Fibroblast of pulmonary artery (primary cell): ENCODE measurements at places on chromosomes 13 and 19.

GRCh38 chr19:19613506-19613905, 5.0 kb downstream of the PBX4 start:
- no peak for DNase-seq

- no peak for DNase-seq
Observed at GRCh38 chr13:93811071-93811737, 584.6 kb downstream of the GPC6 start.

- DNase-seq: peak; percentile 88
Observed at GRCh38 chr13:24511019-24511815, 1.4 kb downstream of the PARP4 start.

- no peak for DNase-seq
Observed at GRCh38 chr13:79675931-79676660, 195.1 kb downstream of the NDFIP2 start.

GRCh38 chr13:30463787-30464495, 1.8 kb downstream of the HMGB1 start:
- DNase-seq: peak; percentile 69

DNA sequence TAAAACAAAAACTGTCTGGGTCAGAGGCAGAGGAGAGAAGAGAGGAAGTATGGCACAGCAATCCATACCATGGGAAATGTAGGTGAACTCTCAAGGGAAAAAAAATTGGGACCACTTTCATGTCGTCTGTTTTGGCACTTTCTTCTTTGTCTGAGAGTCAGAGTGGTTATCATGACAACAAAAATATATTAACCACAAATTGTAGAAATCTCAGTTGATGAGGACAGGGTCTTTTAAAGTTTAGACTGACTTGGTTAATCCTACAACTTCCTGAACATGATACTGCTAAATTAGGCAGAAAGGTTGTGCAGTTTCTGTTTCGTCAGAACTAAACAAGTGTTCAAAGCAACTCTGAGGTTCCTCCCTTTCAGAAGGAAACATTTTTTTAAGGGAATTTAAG, 15.2 kb downstream of the KLF5 start:
- DNase-seq: peak; percentile 17

DNA sequence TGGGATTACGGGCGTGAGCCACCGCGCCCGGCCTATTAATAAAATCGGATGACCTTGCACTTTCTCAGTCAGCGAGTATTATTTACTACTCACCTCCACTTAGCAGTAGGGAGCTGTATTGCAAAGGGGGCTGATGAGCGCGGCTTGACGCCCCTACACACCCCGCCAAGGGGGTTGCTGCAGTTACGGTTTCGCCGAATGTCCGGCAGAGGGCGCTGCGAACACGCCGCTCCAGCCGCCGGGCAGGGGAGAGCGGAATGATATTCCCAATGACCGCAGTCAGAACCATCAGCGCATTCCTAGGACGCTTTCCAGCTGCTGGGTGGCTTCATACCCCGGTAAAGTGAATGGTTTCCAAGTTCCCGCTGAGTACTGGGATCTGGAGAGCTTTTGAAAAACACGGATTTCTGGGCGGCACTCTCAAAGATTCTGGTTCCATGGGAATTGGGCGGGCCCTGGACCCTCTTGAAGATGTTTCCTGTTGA, 30.0 kb upstream of the TPT1 start:
- peak; percentile 88 for DNase-seq

- peak; percentile 77 for DNase-seq
Observed at GRCh38 chr19:49590971-49591730, at the start of gene PRR12. Gene PRR12, plus strand, starts transcription at chr19:49591182. Its CDS starts 473 bp downstream, at chr19:49591655.

- DNase-seq: no peak
Observed at GRCh38 chr19:41928221-41928683, at the start of gene ERFL. Gene ERFL, minus strand, starts transcription at chr19:41928449. Its CDS starts 15,530 bp downstream, at chr19:41912919.

DNA sequence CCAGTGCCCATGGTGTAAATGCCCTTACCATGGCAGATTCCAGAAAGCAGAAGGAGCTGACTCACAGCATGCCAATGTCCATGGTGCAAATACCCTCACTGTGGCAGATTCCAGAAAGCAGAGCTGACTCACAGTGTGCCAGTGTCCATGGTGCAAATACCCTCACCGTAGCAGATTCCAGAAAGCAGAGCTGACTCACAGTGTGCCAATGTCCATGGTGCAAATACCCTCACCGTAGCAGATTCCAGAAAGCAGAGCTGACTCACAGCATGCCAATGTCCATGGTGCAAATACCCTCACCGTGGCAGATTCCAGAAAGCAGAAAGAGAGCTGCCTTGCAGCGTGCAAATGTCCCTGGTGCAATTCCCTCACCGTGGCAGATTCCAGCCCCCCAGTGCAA, 163.8 kb upstream of the SOX1 start:
- no peak for DNase-seq

GRCh38 chr13:45162821-45163220, 38.0 kb downstream of the KCTD4 start:
- peak; percentile 92 for DNase-seq
